ENCODE measurements at places on chromosomes 3 and 15.

DNA sequence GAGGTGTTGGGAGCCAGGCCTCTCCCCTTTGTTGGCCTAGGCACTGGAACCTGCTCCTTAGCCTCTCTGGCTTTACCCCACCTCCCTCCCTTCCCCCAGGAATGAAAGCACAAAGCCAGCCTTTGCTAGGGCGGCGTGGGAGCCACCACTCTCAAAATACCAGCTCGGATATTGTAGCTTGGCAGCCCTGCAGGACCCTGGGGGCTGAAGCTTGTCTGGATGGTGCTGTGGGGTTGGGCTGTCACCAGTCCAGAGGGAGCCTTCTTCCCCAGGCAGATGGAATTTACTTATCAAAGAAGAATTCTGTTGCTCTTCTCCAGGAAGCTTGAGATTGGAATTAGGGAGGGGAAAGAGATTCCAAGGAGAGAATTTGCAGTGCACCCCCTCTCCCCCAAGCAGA is 14.9 kb upstream of the GRM2 start:
- DNase-seq: no peak

- no peak for DNase-seq
Observed at GRCh38 chr15:95141486-95141885, 910.1 kb downstream of the MCTP2 start.

- DNase-seq: no peak
Observed at GRCh38 chr3:167649746-167650145, 4.0 kb downstream of the WDR49 start.

- DNase-seq: no peak
Observed at GRCh38 chr15:94704421-94704820, 473.1 kb downstream of the MCTP2 start.

DNA sequence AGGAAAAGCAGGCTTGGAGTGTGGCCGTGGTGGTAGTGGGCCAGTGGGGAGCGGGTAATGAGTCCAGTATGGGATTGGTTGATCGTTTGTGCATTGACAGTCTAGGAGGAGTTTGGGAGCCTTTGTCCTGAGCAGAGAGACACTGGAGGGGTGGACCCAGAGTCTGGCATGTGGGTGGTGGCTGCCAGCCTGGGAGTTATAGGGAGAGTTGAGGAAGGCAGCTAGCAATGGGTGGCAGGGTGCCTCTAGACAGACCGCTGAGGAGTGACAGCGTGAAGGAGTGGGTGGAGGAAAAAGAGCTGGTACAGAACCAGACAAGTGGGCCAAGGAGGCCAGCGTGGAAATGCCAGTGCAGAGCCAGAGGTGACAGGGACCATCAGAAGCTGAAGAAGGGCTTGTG is 1.9 kb upstream of the CCK start:
- no peak for DNase-seq

GRCh38 chr15:22945071-22945470 is 35.1 kb downstream of the CYFIP1 start:
- DNase-seq: no peak

DNA sequence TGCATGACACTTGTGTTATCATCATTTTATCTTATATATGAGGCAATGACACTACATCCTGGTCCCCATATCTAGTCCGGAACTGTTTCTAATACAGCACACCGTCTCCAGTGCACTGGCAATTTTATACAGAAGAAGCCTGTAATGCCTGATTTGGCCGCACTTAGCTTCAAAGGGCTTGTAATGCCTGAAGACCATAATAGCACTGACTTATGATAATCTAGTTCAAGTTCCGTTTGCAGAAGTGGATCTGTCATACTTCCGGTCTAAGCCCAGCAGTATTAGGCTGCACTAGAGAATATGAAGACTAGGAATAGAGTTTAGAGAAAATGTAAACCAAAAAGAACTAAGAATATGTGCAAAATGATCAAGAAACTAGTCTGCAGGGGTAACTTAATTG is 1.3 kb downstream of the BNIP2 start:
- no peak for DNase-seq

DNA sequence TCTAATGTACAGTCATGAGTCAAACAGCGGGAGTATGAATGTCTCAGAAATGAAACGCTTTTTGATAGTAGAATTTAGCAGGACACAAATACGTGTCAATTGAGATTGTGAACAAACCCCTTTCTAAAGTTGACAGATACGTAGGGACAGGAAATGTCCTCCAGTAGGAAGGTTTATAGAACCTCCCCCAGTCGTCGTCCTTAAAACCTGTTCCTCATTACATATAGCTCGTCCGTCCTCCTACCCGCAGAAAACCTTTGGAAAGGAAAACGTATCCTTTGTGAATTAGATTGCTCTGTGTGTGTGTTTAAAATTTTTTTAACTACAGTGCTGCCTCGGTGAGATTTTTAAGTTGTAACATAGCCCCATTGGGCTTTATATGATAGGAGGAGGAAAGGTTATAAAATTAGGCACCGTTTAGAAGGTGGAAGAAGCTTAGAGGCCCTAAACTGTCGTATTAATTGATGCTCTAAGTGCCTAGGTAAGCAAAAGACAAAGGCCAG is 4.1 kb downstream of the UBE2E1 start:
- DNase-seq: no peak

GRCh38 chr15:76340803-76341365 is 4.3 kb downstream of the ISL2 start:
- no peak for DNase-seq

DNA sequence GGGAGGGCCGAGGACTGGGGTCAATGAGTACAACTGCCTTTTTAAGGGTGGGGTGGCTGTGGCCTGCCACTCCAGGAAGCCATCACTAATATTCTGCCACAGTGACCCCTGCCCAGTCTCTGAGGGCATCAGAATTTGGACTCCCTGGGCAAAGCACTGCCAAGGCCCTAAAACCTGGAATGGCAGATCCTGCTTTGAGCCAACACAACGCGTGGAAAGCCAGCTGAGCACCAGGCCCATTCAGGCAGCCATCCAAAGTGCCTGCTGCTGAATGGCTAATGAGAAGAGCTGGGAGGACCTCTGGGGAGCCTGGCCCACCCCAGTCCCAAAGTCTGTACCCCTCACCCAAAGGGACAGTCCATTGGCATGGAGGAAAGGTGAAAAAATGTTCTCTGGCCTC is 5.0 kb downstream of the TWF2 start:
- DNase-seq: no peak

- no peak for DNase-seq
Observed at GRCh38 chr15:37133602-37134001, 33.3 kb upstream of the MEIS2 start.

DNA sequence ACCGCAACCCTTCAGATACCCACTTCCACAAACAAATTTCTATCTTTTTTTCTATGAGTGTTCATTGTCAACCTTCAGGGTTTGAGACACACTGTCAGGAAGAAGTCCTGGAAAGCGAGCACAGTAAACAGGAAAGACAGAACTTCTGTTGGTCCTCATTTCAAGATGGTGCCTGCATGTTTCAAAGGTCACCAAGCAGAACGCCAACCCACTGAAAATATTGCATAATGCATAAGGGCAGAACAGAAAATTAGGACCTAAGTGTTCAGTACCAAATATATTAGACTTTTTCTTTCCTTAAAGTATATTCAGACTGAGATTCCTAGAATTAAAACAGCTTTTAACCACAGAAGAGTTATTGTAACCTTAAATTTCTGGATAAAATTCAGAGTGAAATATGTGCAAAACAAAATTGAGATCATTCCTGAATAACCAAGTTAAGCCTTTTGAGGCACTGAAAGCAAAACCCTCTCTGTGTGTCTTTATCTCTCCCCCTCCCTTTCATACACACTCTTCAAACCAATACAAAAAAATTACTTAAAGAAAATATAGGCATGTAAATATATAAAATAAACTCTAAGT is 387.8 kb upstream of the THBS1 start:
- DNase-seq: no peak

DNA sequence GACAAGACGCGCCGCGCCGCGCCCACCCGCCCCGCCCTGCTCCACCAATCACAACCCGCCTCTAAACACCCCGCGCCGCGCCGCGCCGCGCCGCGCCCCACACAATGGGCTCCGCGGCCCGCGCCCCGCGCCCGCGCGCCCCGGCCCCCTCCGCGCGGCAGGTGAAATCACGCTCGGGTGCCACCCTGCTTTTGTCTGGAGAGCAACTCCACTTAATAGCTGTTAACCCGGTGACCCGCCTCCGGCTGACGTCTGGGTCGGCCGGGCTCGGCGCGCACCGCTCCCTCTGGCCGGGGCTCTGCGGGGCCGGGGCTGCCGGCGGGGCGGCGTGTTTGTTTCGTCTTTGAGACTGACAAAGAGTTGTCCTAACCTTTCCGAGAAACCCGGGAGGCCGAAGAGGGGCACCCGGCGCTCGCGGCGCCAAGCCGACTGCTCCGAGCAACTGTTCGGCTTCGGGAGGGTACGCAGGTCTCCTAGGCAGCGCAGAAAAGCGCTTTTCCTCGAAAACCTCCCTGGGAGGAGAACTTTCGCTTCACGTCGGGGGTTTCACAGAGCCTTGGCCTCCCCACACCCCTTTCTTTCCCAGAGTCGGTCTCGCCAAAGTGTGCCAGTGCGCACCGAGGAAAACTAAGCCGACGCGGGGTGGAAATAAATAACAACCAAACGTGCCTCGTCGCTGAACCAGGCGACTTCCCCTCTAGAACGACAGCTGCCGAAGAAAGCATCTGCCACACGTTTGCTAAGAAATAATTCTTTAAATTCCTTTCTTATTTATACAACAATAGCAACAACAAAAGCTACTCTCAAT is 518.4 kb downstream of the FOXP1 start:
- no peak for DNase-seq

- DNase-seq: no peak
Observed at GRCh38 chr3:111810909-111811308, 48.2 kb upstream of the PHLDB2 start.

DNA sequence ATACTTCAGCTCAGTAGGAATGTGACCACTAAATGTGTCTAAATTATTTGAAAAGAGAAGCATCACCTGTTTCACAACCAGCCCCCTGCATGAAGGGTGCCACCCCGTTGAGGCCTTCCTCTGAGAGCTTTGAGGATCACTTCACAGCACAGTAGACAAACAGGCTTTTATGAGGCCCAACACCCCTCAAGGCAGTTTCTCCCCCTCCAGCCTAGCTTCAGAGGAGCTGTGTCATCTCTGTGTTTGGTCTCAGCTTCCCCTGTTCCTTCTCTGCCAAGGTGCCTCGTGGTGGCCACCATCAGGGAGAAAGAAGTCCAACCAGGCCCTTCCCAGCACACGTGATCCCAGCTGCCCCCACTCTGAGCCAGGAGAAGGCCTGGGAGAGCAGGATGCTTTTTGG is 21.6 kb upstream of the DUSP7 start:
- DNase-seq: no peak

- DNase-seq: no peak
Observed at GRCh38 chr15:71337197-71337845, 222.1 kb downstream of the THSD4 start.

DNA sequence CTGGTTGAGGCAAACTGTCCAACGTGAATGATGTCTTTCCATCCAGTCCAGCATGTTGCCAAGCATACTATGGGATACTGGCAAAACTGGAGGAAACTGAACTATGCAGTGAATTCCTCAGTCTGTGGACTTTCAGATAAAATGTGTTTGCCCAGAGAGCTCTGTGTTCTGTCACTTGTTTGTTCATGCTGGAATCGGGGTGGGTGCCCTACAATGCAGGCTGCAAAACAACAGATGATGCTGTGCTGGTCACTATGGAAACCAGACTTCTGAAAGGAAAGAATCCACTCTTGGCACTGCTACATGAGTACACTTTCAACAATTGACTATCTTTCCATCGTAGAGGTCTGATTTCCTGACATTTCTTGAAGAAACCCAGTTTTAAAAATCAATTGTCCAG is 272.5 kb upstream of the ARHGEF26 start:
- no peak for DNase-seq

GRCh38 chr3:137194301-137194700 is 236.5 kb downstream of the IL20RB start:
- no peak for DNase-seq

DNA sequence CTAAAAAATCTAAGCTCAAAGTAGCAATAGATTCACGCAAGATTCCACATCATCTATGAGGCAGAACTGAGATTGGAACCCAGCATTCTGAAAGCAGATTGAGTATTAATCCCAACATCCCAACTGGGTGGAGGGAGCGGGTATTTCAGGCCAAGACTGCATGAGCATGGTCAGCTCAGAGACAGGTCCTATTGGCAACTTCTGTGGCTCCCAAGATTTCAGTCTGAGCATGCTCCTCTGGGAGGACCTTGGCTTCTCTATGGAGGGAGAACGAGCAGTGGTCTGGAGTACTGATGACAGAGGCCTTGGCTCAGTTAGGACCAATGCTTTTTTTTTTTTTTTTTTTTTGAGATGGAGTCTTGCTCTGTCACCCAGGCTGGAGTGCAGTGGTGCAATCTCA is 4.0 kb upstream of the ITGA11 start:
- DNase-seq: no peak

- DNase-seq: no peak
Observed at GRCh38 chr15:74869372-74869725, 3.8 kb downstream of the SCAMP2 start.

GRCh38 chr3:180135101-180135500 is 98.4 kb upstream of the PEX5L start:
- no peak for DNase-seq

DNA sequence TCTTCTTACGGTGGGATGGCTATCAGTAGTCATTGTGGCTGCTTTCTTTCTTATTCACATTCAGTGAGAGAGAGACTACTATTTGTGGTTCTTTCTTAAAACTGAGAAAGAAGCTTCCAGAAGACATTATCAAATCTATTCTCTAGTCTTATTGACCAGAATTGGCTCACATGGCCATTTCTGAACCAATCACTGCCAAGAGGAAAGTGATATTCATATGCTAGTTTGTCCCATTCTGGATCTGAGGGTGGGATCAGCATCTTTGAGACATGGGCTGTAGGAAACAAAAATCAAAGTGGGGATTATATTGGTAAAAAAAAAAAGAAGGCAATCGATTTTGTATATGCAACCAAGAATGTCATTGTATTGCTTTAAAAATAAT is 106.4 kb upstream of the RASGRP1 start:
- DNase-seq: no peak

DNA sequence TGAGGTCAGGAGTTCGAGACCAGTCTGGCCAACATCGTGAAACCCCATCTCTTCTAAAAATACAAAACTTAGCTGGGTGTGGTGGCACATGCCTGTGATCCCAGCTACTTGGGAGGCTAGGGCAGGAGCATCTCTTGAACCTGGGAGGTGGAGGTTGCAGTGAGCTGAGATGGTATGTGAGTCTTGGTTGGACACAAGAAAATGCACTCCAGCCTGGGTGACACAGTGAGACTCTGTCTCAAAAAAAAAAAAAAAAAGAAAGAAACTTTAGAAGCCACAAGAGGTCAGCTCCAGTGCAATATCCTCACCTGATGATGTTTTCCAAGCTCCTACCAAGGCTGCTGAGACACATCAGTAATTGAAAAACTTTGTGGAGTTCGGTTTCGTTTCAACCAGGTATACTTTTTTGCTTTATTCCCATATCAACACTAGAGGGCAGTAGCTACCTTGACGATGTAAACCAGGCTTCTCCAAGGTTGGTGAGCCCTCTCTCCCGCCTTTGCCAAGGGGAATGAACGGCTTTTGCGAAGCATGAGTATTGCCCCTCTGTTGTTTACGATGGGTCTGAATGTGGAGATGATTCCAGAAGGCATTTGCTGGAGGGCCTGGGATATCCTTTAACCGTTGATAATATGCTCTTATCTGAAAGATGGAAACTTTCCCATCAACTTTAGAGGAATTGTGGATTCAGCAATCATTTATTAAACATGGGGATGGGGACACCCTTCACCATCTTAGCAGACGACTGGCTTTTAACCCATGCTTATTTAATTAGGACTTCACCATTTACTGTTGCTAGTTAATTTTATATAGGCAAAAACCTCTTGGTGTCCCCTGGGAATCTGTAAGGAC is 202.8 kb downstream of the SV2B start:
- DNase-seq: no peak

GRCh38 chr3:44981751-44982150 is 5.7 kb downstream of the EXOSC7 start:
- DNase-seq: no peak

- no peak for DNase-seq
Observed at GRCh38 chr3:17469954-17470353, 272.5 kb downstream of the TBC1D5 start.

All from activated CD8-positive, alpha-beta memory T cell treated with anti-CD3 and anti-CD28 coated beads for 1 hour (primary cell).